HFF-Myc (cell line): ENCODE measurements at places on chromosomes 13 and 19.

- DNase-seq = no peak
These were observed 4.6 kb downstream of the AP2S1 start for GRCh38 chr19:46845959-46846459.

- no peak for DNase-seq
These were observed 35.0 kb upstream of the MATK start for GRCh38 chr19:3821156-3821555.

GRCh38 chr13:112145551-112146360 lies 78.8 kb downstream of the SOX1 start:
- DNase-seq = no peak

DNA sequence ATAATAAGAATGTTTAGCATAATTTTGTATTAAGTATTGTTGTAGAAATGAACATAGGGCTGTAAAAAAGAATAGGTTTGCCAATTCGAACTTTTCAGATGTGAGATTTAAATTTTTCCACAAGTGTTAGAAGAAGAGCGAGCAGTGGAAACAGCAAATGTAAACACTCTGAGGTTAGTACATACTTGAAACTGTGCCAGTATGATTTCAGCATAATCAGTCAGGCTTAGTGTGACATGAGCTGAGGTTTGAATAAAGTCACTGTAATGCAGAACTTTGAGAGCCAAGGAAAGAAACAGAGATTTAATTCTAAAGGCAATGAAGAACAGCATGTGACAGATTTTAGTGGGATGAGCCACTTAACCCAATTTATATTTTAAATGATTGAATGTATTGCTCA lies 2166.4 kb downstream of the PCDH9 start:
- DNase-seq = peak; percentile 5

DNA sequence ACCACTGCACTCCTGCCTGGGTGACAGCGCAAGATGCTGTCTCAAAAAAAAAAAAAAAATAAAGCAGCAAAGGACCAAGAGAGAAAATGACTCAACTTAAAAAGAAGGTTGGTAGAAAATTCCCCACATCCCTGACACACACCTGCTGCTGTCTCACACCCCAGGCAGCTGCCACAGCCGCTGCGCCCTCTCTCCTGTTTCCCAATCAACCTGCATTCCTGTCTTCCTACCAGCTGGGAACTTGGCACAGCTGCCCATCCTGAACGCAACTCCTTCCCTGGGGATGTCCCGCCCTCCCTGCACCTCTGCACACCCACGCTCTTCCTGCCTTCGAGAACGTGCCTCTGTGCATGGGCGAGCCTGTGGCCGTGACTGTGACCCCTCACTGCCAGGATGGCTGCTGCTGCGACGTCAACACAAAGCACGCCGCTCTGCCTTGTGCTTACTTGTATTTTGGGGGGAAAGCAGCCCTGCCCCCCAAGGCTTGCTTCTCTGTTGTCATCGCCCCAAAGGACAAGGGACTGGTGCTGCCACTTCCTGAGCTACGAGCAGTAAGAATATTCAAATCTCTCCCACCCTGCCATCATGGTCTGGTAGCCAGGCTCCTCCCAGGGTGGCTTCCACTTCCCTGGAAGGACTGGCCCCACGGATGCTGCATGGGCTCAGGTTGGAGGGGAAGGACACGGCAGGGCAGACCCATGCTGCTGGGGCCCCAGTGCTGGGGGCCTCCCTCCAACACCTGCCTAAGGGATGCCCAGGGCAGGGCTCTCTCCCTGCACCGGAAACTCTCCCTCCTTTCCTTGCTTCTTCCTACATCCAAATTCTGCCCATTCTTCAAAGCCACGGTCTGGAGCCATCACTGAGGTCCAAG lies 20.7 kb downstream of the SH3GL1 start:
- no peak for DNase-seq

DNA sequence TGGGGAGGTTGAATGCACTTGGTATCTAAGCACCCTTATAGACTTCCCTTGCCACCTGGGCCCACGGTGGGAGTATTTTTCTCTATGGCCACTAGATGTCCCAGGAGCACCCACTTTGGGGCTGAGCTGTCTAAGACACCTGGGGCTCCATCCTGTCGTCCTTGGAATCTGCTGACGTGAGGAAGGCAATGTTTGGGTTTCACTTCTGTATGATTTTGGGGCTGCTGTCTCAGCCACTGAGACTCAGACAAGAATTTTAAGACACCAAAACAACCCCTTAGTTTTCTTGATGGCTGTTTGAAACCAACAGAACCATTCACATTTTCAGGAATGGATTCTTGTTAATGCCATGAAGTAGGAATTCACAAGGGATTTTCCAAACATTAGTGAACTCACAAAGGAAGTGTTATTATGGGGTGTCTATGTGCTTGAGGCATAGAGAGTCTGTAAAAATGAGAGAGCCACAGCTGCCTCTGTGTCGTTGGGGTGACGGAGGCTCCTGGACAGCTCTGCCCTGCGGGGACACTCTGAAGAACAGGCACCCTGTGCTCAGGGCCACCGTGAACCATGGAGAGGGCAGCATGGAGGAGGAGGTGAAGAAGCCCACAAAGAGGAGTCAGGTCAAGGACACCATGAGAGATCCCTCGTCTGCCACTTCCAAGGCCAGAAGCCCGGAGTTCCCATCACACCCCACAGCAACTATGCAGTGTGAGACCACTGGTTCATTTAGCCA lies 106.8 kb upstream of the SPATA13 start:
- DNase-seq = peak; percentile 29

- no peak for DNase-seq
These were observed 16.0 kb downstream of the MAG start for GRCh38 chr19:35307931-35308330.

DNA sequence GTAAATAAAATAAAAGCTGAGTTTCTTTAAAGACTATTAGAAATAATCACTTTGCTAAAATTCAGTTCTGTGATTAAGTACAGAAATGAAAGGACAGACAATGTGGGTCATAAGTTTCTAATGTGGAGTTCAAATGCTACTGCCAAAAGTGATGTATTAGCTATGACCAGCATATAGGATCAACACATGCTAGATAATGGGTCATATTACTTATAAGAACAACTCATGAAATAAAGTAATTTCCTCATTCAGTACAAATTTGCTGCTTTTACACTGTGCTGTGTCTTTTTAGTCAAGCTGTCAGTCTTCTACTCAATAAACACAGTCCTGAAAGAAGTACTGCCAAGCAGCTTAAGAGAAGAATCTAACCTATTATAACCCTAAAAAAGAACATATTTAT lies 135.2 kb downstream of the VWA8 start:
- no peak for DNase-seq

DNA sequence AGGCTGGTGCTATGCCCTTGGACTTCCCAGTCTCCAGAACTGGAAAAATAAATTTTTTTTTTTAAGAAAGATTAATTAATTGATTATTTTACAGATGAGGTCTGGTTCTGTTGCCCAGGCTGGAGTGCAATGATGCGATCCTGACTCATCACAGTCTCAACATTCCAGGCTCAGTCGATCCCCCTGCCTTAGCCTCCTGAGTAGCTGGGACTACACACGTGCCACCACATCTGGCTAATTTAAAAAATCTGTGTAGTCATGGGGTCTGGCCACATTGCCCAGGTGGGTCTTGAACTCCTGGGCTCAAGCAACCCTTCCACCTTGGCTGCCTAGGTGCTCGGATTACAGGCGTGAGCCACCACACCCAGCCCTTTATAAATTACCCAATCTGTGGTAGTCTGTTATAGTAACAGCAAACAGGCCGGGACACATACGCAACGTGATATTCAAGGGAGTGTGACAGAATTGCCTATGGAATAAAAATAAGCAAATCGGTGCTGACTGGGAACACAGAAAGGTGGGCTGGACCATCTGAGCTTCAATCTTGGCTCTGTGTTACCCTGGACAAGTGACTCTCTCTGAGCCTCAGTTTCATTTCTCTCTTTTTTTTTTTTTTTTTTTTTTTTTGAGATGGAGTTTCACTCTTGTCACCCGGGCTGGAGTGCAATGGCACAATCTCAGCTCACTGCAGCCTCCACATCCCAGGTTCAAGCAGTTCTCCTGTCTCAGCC lies 42.8 kb downstream of the PIN1 start:
- peak; percentile 72 for DNase-seq

DNA sequence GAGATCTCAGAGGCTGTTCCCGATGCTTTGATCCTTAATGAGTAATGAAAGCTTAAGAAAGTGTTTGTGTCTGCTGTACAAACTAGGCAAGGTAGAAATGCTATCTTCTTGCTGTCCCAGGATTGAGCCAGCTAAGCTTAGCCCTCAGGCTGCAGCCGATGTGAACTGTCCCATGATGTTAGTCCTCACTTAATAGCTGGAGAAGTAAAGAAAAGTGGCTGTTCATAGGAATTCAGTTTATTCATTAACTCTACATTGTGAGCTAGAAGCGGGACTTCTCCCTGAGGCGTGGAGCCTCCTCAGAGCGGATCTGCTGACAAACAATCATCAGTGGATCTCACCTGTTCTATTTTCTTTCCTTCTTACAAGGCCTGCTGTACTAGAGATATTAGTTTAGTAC lies 10.1 kb upstream of the GSX1 start:
- no peak for DNase-seq

- no peak for DNase-seq
These were observed 19.8 kb upstream of the ACP7 start for GRCh38 chr19:39064405-39064804.

- no peak for DNase-seq
These were observed 91.7 kb downstream of the GADD45B start for GRCh38 chr19:2567580-2567979.

- DNase-seq = no peak
These were observed 50.7 kb upstream of the PNMA8B start for GRCh38 chr19:46546194-46546896.
